Esophagus squamous epithelium (tissue), 5 donors: ENCODE measurements at places on chromosomes 6 and 20.

DNA sequence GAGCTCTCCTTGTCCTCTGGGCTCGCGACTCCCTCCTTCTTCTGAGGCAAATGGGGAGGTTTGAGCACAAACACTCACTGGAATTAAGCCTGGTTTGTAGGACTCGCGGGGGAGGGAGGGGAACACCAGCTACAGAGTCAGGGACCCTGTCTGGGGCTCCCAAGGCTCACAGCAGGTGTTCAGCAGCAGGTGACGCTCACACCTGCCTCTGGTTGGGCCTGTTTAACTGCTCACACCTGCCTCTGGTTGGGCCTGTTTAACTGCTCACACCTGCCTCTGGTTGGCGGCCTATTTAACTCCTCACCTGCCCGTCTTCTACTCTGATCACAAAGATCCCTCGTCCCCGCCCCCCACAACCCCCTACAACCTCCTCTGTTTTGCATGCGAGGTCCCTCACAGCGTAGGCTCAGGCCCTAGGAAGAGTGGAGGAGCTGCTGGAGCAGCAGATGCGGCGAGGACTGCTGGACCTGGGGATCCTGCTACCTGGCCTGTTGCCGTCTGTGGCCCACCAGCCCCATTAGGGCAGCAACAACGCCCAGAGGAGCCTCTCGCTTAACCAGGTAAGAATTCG lies 181.9 kb downstream of the ERMARD start:
- no peak for DNase-seq

GRCh38 chr6:127515234-127515793 lies 3.8 kb downstream of the MTCL3 start:
- no peak for DNase-seq

- DNase-seq: no peak
These were observed 97.5 kb downstream of the ZMYND8 start for GRCh38 chr20:47258745-47259695.

DNA sequence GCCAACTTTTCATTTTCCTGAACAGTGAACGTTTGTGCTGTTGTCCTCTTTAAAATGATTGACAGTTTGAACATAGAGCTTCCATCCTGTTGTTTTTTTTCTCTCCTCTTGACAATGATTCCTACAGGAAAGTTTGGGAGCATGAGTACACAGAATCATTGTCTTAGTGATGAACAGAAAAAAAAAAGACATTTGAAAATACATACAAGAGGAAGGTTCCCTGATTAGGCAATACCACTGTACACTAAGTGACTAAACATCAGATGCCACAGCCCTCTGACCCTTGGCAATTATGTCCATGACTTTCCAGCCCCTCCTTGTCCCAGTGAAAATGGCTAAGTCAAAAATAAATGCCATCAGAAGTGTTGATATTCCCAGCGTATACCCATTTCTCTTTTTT lies 71.5 kb downstream of the RTN4IP1 start:
- no peak for DNase-seq

- DNase-seq: no peak
These were observed 35.0 kb upstream of the CD93 start for GRCh38 chr20:23120936-23121750.

GRCh38 chr6:110415086-110415916 lies at the start of gene DDO:
TSS of gene DDO (minus strand) at chr6:110415575. CDS start at chr6:110413462, 2,113 bp downstream.
- DNase-seq: no peak

DNA sequence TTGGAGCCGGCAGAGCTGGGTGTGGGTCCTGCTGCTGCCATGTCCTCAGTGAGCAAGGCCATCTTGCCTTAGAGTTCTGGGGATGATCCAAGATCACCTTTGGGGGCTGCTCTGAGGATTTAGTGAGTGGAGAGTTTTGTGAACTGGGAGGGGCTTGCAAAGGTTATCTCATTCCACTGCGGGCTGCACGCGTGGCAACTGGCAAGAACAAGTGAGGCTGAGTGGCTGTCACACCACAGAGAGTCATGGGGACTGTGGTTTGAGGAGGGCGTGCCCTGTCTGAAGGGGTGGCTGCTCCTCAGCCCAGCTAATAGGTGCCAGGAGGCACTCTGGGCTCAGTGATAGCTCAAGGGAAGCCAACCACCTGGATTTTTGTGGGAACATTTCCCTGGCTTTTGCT lies 37.6 kb downstream of the TTLL9 start:
- no peak for DNase-seq

- no peak for DNase-seq
These were observed 262.2 kb downstream of the EYA4 start for GRCh38 chr6:133503336-133503729.

DNA sequence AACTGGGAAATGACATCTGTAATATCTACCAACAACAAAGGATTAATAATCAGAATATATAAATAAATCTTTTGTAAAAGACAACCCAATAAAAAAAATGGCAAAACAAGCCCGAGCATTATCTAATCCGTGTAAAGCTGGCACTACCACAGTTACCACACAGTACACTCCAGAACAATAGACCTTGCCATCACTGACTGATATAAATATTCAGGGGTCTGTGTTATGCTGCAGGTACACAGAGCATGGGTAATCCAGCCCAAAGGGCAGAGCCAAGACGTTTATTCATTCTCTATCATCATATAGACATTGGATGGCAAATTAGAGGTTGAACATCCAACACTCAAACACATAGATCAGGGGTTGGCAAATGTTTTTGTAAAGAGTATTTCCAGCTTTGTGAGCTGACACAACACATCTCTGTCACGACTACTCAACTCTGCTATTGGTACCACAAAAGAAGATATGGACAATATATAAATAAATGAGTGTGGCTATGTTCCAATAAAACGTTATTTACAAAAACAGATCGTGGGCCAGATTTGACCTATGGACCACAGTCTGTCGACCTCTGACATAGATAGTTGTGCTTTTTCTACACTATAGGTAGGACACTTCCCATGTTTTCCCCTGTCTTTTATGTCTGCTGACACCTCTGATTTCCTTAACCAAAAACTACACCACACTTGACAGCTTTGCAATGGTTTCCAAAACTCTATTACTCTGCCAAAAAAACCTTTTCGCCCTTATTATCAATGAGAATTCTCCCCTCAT lies 4.5 kb downstream of the NCOA6 start:
- no peak for DNase-seq

GRCh38 chr6:131787766-131788712 lies 19.8 kb upstream of the ENPP1 start:
- DNase-seq: no peak

- DNase-seq: no peak
These were observed 112.4 kb upstream of the ZNF217 start for GRCh38 chr20:53706008-53706465.

DNA sequence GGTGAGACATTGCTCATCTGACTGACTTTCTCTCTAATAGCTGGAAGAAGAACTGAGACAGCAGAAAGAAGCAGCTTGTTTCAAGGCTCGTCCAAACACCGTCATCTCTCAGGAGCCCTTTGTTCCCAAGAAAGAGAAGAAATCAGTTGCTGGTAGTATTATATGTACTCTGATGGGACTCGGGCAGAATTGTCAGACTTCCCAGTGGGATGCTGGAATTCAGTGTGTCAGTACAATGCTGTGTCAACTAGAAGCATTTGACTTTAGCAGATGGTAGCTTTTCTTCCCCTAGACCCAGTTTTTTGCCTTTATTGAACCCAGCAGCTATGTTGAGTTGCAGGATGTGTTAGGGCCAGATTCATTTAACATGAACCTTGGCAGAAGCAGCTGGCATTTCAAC lies 21.8 kb upstream of the MYLK2 start:
- no peak for DNase-seq

GRCh38 chr20:33033381-33033780 lies 1.9 kb downstream of the BPIFB6 start:
- no peak for DNase-seq
